Stimulated activated naive CD4-positive, alpha-beta T cell (primary cell): ENCODE measurements at places on chromosomes 3 and 15.

DNA sequence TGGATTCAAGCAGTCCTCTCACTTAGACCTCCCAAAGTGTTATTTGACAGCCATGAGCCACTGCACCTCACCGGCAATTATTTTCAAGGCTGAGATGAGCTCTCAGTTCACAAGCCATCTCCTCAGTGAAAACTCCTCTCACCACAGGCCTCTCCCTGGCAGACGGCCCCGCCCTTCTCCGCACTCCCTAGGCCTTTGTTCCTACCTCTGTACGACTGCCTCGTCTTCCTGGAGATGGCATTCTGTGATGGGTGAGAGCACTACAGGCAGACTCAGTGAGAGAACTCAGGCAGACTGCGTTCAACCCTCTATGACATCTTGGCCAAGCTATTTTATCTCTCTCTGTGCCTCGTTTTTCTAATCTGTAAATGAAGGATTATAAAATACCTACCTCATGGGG, 67.0 kb upstream of the TPM1 start:
- DNase-seq, result no peak

DNA sequence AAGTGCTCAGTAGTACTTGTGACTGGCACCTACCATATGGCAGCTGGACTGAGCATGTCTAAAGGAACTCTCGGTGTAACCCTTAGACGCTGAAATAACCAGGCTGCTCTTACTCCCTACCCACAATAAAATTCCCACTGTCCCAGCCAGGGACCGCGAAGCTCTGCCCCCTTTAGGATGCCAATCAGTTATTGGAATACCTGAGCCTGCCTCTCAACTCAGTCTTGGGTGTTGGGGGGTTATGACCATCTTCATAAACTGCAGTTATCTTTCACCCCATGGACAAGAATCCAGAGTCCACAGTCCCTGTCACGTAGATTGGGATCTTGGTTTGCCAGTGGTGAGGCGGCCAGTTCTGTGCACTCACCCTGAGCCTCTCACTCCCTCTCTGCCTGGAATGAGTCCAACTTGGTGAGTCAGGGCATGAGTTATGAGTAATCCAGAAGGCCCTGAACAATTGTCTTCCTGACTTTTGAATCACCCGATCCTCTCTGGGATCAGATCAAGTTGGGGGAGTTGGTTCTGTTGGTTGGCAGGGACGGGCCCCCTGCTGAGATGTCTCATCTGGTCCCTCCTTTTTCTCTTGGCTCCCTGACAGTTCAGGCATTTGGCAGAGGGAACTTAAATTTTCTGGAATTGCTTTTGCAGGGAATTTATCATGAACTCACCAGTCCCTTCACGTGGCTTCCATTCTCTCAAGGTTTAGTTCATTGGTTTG, 120.1 kb upstream of the UBE2E1 start:
- DNase-seq, result no peak

GRCh38 chr3:35932995-35933394, 293.7 kb downstream of the ARPP21 start:
- no peak for DNase-seq

- no peak for DNase-seq
These were observed 2.9 kb downstream of the TRA2B start for GRCh38 chr3:185934767-185935464.

DNA sequence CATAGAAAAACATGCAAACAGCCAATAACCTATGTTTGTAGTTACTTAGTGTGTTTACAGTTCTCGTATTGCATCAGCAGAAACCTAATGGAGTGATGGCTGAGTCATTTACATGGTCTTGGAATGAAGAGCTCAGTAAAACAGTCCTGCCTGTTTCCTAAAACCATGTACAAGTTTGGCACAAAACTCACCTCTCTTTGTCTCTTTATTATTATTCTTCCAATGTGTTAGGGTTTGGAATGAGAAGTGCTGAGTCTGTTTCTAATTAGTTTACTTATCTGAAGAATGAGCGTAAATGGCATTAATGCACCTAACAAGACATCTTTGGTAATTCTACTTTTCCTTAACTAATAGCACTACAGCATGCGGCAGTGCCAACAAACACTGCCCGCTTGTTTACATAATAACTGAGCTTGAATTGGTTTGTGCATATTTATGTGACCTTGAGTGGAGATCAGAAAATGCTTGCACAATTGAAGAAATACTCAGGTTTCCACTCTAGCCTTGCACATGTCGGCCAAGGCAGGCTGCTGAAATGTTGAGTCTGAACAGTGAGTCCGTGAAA, 385.4 kb upstream of the SEMA6D start:
- no peak for DNase-seq

DNA sequence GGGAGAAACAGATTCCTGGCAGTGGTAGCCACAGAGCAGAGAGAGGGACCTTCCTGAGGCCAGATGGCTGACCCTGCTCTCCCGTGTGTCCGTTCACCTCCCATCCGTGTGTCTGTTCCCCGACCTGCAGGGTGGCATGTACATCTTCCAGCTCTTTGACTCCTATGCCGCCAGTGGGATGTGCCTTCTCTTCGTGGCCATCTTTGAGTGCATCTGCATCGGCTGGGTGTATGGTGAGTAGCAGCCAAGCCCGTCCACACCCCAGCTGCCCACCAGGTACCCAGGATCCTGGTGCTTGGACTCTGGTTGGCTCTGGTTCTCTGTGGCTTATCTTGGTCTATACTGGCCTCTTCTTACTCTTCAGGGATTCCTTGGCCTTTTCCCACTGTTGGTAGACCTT, 59.5 kb upstream of the SLC6A1 start:
- no peak for DNase-seq

GRCh38 chr3:37218206-37218605, 43.8 kb upstream of the LRRFIP2 start:
- no peak for DNase-seq

DNA sequence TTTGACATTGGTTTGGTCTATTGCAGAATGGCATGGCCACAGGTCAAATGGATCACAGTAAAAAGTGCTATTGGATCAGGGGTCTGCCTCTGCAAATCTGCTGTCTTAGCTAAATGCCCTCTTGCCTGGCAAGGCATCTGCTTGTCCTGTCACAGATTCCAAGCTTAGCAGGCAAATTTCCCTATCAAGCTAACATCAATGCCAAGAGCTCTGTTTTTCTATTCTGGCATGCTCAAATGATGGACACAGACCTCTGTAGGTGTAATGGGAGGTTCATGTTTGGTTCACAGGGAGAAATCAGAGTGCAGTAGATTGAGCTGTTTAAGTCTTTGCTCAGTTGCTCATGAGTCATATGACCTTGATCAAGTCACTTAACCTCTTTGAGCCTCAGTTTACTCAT, 54.8 kb upstream of the CPB1 start:
- no peak for DNase-seq

GRCh38 chr3:116139641-116140040, 305.6 kb downstream of the LSAMP start:
- no peak for DNase-seq

DNA sequence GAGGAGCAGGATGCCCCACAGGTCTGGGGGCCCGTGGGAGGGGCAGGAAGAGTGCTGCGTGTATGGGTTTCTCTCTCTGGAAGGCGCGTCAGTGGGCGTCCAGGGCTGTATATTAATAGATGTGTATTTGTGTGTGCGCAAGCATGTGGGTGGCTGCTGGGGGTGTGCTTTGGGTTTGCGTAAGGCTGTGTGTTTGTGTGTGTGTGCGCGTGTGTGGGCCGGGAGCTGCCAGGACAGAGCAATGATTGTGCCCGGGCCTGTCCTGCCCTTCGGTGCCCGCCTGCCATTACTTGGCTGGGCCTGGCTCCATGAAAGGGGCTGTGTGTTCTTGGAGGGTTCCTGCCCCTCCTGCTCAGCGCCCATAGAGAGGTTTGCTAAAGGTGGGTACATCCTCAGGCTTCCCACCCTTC, 16.3 kb downstream of the CSPG4 start:
- DNase-seq, result no peak

- no peak for DNase-seq
These were observed 2.1 kb upstream of the GNAT1 start for GRCh38 chr3:50189274-50189673.
